Right atrium auricular region (tissue), 2 donors: ENCODE measurements at places on chromosomes 5 and 9. TPM values are rescaled to one million over a fixed set of nuclear protein-coding genes. Genes with fewer than 3 reads are reported as not detected.

Gene C9orf85
- total RNA-seq: 9.0 TPM

Gene PPP3R2
- total RNA-seq: not detected

Gene LCNL1
- 0.24 TPM for total RNA-seq

Gene RACK1
- total RNA-seq: 1,413 TPM

Gene PDCD1LG2
- 2.9 TPM for total RNA-seq

Gene TXN
- total RNA-seq: 90.5 TPM

DNA sequence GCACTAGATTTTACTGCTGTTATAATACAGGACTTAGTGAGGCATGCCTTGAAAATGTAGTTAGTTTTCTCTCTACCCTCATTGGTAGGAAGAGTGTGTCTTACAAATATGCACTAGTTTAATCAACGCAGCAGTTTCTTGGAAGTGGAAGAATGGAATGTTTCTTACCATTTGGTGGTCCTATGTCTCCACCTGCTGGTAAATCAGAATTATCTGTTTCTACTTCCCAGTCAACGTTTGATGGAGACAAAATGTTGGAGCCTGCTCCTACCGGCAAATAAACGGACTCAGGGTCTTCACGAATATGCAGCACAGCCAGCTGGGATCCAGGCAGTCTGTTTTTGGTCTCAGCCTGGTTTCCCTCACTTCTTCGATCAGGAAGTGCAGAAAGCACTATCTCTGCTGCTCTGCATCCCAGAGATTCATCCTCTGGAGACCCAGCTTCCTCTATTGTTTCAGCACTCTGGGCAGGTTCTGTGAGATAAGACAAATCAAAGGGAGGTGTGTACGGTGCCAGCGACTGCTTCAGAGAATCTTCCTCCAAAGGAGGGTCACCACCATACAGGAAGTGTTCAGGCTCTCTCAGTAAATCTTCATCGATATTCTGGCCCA, 59.5 kb upstream of the PCA3 start:
- no peak overlapping the region for H3K4me3 ChIP-seq
- no peak overlapping the region for H3K27ac ChIP-seq
- no peak for DNase-seq
- no peaks in the 10 kb centered on the region for H3K27me3 ChIP-seq

DNA sequence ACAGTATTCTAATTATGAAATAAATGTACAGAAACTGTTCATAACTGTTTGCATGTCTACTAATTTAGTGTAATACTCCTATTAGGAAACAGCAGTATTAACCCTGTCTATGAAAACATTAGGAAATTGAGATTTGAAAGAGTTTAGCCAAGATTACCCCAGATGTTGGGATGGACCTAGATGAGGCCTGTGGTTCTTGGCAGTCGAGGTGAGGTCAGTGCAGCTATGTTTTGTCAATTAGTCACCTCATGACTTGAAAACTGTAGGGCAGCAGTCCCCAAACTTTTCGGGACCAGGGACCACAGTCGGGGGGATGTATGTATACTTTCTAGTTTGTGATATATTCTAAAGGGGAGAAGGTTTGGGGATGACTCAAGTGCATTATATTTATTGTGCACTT, 4.7 kb downstream of the LNPEP start:
- H3K27me3 ChIP-seq: no peaks in the 10 kb centered on the region
- no peak overlapping the region for H3K4me3 ChIP-seq
- no peaks in the 10 kb centered on the region for H3K36me3 ChIP-seq
- DNase-seq: no peak
- no peak overlapping the region for H3K27ac ChIP-seq

DNA sequence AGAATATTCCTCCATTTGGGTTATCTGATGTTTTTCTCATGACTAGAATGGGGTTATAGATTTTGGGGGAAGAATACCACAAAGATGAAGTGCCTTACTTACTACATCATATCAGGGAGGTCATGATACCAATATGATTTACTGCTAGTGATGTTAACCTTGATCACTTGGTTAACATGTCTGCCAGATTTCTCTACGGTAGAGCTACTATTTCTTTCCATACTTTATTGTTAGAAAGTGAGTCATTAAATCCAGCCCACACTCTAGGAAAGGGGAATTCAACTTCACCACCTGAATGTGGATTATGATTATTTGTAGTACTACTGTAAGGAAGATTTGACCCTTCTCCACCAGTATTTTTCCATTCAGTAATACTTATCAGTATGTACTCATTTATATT, 64.7 kb downstream of the UBE2R2 start:
- no peaks in the 10 kb centered on the region for H3K36me3 ChIP-seq
- no peak overlapping the region for H3K4me3 ChIP-seq
- no peaks in the 10 kb centered on the region for H3K27me3 ChIP-seq
- H3K4me1 ChIP-seq: no peaks in the 10 kb centered on the region

GRCh38 chr5:53603009-53603687, 42.7 kb downstream of the NDUFS4 start:
- H3K27ac ChIP-seq: no peak overlapping the region
- peaks cover 28% of the 10 kb centered on the region for H3K36me3 ChIP-seq
- H3K4me3 ChIP-seq: no peak overlapping the region
- H3K4me1 ChIP-seq: peaks cover 6% of the 10 kb centered on the region
- no peaks in the 10 kb centered on the region for H3K27me3 ChIP-seq

DNA sequence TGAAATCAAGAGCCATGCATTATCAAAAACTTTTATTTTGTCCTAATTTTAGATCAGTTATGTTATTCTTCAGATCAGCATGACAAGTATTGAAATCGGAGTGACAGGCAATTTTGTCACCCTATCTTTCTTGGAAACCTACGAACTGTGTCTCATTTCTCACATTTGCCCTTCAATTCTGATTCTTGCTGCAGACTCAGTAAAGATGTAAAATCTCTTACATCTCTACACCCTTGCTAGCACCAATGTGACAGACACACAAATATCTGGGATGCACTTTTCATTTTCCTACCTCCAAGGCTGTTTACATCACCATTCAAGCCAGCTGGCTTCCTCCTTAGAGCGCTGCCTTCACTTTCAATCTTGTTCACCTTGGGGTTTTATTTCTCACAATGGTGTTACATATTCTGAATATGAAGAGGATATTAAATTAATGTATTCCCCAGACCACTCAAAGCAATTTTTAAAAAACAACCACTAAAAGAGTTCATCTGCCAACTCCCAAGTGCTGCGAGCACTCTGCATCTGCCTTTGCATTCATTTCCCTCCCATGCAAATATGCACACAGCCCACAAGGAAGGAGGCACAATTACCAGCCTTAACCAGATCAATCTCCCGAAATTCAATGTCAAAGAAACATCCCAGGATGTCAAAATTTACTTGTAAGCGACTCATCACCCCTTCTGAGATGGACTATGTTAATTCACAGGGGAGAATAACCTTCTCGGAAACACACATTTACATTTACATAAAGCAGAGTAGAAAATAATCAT, 164.3 kb downstream of the ENC1 start:
- no peaks in the 10 kb centered on the region for H3K4me1 ChIP-seq
- no peak for DNase-seq
- H3K36me3 ChIP-seq: no peaks in the 10 kb centered on the region
- H3K4me3 ChIP-seq: no peak overlapping the region

DNA sequence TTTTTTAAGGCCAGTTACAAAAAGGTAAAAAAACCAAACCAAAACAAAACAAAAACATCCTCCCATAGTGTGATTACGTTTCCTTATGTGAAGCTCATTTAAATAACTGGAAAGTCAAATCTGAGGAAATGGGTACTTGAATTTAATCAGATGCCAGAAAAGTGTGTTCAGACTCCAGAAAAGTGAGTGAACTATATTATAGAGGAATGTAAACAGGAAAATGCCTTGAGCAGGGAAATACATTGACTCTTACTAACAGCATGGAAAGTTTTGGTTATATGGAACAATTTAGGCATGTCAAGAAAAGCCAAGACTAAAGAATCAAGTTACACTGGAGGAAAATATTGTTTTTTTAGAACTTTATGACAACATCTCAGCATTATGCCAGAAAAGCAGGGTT, 37.8 kb upstream of the RNF20 start:
- H3K36me3 ChIP-seq: no peaks in the 10 kb centered on the region
- H3K27ac ChIP-seq: no peak overlapping the region
- DNase-seq: no peak
- peaks cover 4% of the 10 kb centered on the region for H3K4me1 ChIP-seq
- no peak overlapping the region for H3K4me3 ChIP-seq

- peaks cover 64% of the 10 kb centered on the region for H3K36me3 ChIP-seq
- H3K27me3 ChIP-seq: no peaks in the 10 kb centered on the region
- no peaks in the 10 kb centered on the region for H3K4me1 ChIP-seq
- no peak overlapping the region for H3K27ac ChIP-seq
Measured at GRCh38 chr9:2059274-2059929, 44.3 kb downstream of the SMARCA2 start.

DNA sequence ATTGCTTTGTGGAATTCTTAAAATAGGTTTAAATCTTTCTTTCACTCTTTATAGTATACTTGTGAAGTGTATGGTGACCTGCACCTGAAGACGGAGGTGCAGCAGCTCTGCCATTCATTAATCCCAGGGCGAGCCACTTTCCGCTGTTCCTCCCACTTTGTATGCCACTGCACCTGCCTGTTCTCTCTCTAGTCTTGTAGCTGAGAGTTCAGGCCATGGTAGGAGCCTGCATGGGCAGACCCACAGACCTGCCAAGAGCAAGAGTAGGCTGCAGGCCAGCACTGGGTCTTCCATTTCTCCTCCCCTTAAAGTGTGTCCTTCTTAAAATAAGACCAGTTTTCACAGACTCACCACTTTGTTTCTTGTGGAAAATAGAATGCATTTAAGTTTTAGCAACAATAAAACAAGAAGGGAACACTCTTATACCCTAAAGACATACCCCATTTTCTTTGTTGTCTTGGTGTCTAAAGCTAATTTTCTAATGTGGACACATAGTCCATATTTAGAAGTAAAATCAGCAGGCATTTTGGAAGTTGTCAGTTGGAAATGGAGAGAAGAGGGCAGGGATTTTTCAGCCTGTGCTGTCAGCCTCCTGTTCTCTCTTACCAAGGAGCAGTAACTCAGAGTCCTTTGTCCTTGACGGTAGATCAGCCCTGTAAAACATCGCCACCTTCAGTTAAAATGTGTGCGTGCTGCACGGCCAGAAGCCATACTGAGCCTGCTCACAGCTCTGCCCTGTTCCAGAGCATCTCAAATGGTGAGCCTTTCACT, 103.2 kb downstream of the SNCAIP start:
- H3K36me3 ChIP-seq: no peaks in the 10 kb centered on the region
- H3K27ac ChIP-seq: no peak overlapping the region
- H3K27me3 ChIP-seq: no peaks in the 10 kb centered on the region
- H3K4me1 ChIP-seq: no peaks in the 10 kb centered on the region
- peak; percentile 65 for DNase-seq

- no peaks in the 10 kb centered on the region for H3K4me1 ChIP-seq
- no peaks in the 10 kb centered on the region for H3K27me3 ChIP-seq
- no peaks in the 10 kb centered on the region for H3K36me3 ChIP-seq
- H3K4me3 ChIP-seq: no peak overlapping the region
- no peak overlapping the region for H3K27ac ChIP-seq
- no peak for DNase-seq
Measured at GRCh38 chr9:124038790-124039633, 27.4 kb downstream of the LHX2 start.

- H3K36me3 ChIP-seq: no peaks in the 10 kb centered on the region
- no peak overlapping the region for H3K4me3 ChIP-seq
- H3K4me1 ChIP-seq: no peaks in the 10 kb centered on the region
- H3K27me3 ChIP-seq: no peaks in the 10 kb centered on the region
- no peak for DNase-seq
Measured at GRCh38 chr9:20404192-20404813, 218.0 kb downstream of the MLLT3 start.

DNA sequence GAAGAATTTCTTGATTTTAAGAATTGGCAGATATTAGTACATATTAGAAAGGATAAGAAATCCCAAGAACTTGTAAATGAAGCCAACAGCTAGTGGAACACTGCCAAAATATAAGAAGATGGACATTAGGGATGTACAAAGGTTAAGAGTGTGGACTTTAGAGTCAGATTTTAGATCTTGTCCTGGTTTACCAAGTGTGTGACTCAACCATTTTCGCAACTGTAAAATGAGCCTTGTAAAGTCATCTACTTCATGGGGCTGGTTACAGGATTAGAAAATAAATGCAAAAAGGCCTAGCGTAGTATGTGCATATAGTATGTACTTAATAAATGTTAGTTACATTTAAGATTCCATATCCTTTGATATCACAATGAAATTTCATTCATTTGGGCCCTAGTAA, 260.0 kb downstream of the RAB3C start:
- H3K27me3 ChIP-seq: no peaks in the 10 kb centered on the region
- no peaks in the 10 kb centered on the region for H3K36me3 ChIP-seq
- no peaks in the 10 kb centered on the region for H3K4me1 ChIP-seq
- H3K4me3 ChIP-seq: no peak overlapping the region

- no peak overlapping the region for H3K4me3 ChIP-seq
- no peaks in the 10 kb centered on the region for H3K36me3 ChIP-seq
- DNase-seq: no peak
- no peaks in the 10 kb centered on the region for H3K27me3 ChIP-seq
- H3K4me1 ChIP-seq: no peaks in the 10 kb centered on the region
Measured at GRCh38 chr5:115194676-115195075, 25.0 kb upstream of the TRIM36 start.

DNA sequence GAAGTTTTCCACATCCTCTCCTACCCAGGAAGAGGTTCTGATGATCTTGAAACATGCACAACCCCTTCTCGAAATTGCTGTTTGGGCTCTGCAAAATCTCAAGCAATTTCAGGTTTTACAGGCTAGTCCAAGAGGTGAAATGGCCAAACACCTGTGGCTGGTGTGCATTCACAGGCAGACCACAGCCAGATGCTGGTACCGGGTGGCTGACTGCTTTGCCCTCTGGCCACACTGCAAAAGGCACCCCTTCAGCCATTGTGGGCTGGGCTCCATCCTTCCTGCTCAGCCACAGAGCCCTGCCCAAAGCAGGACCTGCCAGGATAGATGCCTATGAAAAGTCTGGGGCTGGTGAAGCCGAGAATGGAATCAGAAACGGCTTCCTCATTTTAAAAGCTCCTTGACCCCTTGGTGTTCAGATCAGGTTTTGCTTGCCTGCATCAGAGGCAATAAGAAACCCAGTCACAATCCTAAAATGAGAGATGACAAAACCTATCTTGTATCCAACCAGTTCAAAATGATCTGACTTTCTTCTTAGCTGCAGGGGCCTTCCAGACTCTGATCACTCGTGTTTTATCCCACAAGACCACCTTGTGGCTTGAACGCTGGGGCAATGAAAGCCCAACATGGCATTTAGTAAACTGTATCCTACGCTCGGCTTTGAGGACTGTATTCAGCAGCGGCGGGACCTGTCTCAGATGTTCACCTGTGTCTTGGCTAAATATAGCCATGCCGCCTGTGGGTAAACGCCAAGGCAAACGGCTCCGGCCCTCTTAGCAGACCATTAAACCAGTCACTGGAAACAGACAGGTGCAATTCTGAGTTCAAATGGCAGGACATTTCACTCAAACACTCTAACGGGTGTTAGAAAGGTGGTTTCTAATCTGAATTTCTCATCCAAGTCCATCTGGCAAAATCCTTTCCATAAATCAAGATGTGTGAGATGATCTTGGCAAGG, 49.6 kb downstream of the EPB41L4B start:
- no peak overlapping the region for H3K27ac ChIP-seq
- peaks cover 30% of the 10 kb centered on the region for H3K4me1 ChIP-seq
- H3K4me3 ChIP-seq: no peak overlapping the region
- no peak for DNase-seq
- H3K27me3 ChIP-seq: no peaks in the 10 kb centered on the region
